Ascending aorta (tissue), 2 donors: ENCODE measurements at places on chromosomes 12 and 14.

- DNase-seq: no peak
These were observed 30.7 kb downstream of the SNRNP35 start for GRCh38 chr12:123488539-123489230.

GRCh38 chr12:116599285-116600136 is 40.3 kb downstream of the MAP1LC3B2 start:
- peak; percentile 92 for DNase-seq

DNA sequence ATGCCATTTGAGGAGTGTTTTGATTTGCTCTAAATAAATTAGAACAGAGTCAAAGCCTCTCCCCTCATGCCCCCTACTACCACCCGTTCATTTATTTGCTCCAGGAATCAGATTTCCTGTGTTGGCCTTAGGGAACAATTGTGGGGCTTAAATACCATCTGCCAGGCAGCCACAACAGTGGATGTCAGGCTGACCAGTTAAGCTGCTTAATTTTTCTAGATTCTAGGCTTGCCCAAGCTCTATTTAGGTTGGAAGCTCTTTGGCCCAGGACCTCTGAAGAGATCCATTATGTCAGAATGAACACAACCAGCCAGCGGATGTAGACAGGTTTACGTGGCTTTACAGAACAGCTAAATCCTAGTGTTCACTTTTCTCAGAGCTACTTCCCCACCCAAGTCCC is 1.0 kb upstream of the TIMELESS start:
- DNase-seq: no peak

- no peak for DNase-seq
These were observed 184.1 kb downstream of the CCER1 start for GRCh38 chr12:90770861-90771260.

GRCh38 chr12:111174251-111174960 is 194.5 kb downstream of the PHETA1 start:
- DNase-seq: no peak

- DNase-seq: no peak
These were observed 452.4 kb downstream of the RAD51B start for GRCh38 chr14:68271913-68272391.

DNA sequence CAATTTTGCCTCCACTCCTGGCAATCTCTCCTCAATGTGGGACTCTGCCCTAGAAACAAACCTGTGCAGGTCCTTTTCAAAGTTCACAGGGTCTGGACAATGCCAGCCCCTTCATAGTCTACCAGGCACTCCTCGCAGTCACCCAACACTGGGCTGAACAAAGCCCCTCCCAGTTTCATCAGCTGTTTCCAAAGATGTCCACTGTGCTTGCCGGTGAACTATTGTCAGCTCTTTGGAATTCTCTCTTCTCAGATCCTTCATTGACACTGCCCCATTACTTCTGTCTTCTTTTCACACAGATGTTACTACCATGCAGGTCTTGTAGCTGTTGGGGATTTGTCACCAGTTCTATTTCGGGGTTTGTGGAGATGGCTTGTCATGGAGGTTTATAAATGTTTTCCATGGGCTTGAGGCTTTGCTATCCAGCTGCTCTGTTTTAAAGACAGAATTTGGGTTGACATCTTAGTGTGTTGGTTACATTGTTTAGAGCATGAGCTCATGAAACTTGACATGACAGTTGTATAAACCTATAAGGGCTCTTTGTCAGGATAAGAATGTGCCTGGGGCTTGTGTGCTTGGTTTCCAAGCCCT is 77.3 kb upstream of the DHRS4 start:
- DNase-seq: no peak

DNA sequence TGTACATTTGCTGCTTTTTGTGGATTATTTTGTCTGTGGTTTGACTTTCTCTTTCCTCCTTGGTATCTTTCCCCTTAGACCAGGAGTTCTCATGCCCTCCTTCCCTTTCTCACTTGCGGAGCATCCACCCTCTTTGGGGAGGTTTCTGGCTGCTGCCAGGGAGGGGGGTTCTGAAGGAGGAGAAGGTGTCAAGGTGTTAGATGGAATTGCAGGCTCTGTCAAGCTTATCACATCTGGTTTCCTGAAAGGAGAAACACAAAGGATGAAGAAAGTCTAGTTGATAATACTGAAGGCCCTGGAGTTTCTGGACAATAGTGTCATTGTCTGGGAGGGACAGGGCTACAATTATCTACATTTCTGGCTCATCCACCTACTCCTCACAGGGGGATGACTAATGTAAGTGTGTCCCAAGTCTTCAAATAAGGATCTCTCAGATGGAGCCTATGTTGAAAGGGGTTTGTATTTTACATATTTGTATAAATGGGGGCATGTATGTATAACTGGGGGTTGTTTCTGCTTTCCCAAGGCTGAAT is 217.3 kb upstream of the CCDC196 start:
- no peak for DNase-seq

DNA sequence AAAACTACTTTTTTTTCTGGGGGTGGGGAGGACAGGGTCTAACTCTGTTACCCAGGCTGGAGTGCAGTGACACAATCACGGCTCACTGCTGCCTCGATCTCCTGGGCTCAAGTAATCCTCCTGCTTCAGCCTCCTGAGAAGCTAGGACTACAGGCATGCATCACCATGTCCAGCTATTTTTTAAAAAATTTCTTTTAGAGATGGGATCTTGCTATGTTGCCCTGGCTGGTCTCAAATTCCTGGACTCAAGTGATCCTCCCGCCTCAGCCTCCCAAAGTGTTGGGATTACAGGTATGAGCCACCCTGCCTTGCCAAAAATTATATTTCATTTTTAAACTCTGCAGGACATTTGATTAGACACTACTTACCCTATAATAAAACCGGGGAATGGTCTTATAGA is 5.5 kb downstream of the PPP2R3C start:
- no peak for DNase-seq

DNA sequence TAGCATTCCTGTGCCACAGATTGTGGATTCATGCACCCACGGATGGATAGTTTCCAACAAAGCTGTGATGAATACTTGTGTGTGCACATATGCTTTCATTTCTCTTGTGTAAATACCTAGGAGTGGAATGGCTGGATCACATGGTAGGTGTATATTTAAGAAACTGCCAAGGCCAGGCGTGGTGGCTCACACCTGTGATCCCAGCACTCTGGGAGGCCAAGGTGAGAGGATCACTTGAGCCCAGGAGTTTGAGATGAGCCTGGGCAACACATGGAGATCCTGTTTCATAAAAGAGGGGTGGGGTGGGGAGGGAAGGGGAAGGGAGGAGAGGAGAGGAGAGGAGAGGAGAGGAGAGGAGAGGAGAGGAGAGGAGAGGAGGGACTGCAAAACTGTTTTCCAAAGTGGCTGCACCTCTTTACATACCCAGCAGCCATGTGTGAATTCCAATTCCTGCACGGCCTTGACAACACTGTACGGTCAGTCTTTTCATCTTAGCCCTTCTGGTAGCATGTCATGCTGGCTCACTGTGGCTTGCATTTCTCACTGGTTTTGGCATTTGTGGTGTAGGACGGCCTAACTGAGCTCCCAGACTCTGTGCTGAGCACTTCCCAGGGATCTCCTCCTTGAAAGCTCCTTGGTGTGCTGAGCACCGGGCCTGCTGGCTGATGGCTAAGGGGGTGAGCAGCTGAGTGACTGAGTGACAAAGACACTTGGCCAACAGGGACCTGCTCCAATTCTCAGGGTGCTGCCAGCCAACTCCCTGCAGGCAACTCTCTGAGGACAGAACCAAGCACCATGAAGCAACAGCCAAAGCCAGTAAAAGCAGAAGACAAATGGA is 27.9 kb downstream of the SYNE3 start:
- no peak for DNase-seq

- no peak for DNase-seq
These were observed 22.8 kb upstream of the GARIN2 start for GRCh38 chr14:67166450-67166853.

- DNase-seq: no peak
These were observed 20.9 kb downstream of the RNASE9 start for GRCh38 chr14:20539906-20540305.

DNA sequence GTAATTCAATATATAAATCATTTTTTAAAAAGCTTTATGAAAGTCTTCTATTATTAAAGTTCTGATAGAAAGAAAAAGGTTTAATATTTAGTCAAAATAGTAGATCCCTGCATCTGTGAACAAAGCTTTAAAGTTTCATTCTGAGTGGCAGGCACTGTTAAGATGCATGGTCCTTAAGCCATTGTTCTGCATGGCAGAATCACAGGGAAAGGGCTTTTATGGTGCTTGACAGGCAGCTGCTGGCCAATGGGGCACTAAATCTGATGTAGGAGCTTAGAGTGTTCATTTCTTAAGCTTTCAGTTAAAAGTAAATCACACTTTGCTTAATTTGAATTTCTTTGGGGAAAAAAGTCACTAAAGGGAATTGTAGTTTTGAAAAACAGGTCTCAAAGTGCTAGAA is 148.2 kb downstream of the PLEKHA5 start:
- DNase-seq: no peak

GRCh38 chr14:21032326-21033132 is 2.1 kb downstream of the RNASE13 start:
- no peak for DNase-seq

- no peak for DNase-seq
These were observed at the start of gene CCDC198 for GRCh38 chr14:57493467-57494181. CCDC198 (minus strand) TSS chr14:57493857; CDS start chr14:57493715, 142 bp downstream.

DNA sequence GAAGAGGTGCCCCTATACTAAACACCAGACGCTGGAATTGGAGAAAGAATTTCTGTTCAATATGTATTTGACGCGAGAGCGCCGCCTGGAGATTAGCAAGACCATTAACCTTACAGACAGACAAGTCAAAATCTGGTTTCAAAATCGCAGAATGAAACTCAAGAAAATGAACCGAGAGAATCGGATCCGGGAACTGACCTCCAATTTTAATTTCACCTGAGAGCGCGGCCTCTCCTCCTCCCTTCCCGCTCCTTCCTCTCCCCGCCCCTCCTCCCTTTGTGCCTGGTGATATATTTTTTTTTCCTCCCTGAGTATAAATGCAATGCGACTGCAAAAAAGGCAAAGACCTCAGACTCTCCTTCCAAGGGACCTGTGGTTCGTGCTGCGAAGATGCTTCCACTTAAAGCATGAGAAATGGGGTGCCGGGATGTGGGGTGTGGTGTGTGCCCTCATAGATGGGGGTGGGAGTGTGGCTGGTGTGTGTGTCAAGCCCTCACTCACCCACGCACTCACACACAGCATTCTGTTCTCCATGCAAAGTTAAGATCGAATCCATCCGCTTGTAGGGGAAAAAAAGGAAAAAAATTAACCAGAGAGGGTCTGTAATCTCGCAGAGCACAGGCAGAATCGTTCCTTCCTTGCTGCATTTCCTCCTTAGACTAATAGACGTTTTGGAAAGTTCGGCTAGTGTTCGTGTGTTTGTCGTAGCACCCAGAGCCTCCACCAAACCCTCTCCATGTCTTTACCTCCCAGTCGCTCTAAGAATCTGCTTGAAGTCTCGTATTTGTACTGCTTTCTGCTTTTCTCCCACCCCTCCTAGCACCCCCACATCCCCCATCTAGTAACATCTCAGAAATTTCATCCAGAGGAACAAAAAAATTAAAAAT is 4.5 kb downstream of the HOXC10 start:
- no peak for DNase-seq

GRCh38 chr12:52630599-52631200 is 12.3 kb upstream of the KRT73 start:
- peak; percentile 9 for DNase-seq

- DNase-seq: no peak
These were observed 434.0 kb upstream of the RGS6 start for GRCh38 chr14:71498212-71498611.

DNA sequence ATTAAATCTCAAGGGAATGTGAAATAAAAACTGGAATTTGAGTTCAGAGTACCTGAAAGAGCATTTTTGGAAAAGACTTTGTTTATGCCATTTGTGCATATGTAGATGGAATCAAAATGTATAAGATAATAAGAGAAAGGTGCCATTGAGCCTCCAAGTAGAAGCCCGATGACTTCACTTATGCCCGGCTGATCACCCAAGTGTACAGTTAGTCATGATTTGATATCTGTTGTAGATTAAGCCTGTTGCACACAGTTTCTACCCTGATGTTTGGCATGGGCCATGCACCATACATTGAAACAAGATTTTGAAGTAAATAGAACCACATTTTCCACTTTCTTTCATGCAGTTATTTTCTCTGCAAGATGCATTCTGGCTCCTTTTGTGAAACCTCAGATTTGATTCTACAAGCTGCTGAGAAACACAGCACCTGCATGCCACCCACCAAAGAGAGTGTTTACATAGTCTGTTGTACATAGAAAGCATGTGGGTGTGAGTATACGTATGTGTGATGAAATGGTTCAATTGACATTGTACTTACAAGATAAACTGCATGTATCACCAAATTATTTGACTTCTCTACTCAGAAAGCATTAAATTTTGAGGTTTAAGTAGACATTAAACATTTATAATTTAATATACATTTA is 772.5 kb downstream of the DIO2 start:
- DNase-seq: no peak

DNA sequence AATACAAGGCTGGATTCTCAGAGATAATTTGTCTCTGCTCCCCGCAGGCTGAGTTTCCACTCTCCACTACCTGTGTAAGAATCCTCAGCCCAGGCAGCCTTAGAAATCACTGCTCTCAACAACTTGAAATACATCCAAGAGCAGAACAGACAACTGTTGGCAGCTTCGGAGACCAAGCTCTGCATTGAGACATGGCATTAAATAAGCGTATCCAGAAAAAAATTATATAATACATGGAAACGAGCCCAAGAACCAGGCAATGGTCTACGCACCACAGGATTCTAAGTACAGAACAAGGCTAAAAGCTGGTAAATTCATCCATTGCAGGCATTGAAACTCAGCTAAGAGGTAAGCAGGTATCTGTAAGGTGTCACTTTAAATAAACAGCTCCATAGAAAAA is 165.5 kb upstream of the DIO3 start:
- no peak for DNase-seq

- DNase-seq: no peak
These were observed 59.5 kb downstream of the BCAT1 start for GRCh38 chr12:24889411-24889810.

DNA sequence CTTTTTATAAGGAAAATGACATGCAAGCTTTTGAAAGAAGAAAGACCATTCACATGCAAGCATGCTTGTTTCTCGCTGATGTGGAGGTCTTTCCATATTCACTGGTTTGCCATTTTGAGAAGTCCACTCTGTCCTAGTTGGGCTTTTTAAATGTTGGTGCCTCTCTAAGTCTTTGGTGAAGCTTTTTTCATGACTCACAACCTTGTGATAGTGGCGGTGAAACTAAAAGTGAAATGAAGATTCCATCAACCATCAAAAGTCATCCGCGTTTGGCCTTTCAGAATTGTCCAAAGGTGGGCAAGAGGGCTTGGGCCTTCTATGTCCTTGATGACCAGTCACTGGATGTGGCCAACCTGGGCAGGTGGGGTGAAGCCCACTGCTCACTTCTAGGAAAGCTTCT is 4.3 kb downstream of the LRRC74A start:
- DNase-seq: no peak

- peak; percentile 90 for DNase-seq
These were observed at the start of gene GCN1 for GRCh38 chr12:120194534-120195395. GCN1 (minus strand) TSS chr12:120194715; CDS start chr12:120194697, 18 bp downstream.

- no peak for DNase-seq
These were observed 60.2 kb downstream of the LGR5 start for GRCh38 chr12:71499834-71500233.
